ENCODE measurements at places on chromosomes 6 and 20. TPM values are rescaled to one million over a fixed set of nuclear protein-coding genes. Genes with fewer than 3 reads are reported as not detected.

Gene TSPO2
- not detected for total RNA-seq

Gene ISM1
- 0.35 TPM for total RNA-seq

Gene SAMD3
- total RNA-seq, result 1.6 TPM

Gene CRIP3
- 23.1 TPM for total RNA-seq

Data from dorsolateral prefrontal cortex (tissue), 122 donors.